ENCODE measurements at places on chromosomes 1 and 21. TPM values are rescaled to one million over a fixed set of nuclear protein-coding genes. Genes with fewer than 3 reads are reported as not detected.

DNA sequence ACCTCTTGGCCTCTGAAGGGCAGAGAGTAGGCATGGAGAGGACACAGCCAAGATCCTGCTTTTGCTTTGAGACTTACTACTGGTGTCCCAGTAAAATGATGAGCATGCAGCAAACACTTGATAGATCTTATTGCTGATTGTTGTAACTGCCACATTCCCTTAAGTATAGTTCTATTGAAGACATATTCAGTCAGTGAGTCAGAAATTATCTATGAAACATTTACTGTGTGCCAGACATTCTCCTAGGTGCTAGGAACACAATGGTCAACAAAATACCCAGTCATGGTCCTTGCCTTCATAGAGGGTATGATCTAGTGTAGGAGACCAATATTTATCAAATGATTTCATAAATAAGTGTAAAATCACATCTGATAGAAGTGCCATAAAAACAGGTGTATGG, 13.6 kb downstream of the STYXL2 start:
- DNase-seq = no peak
- peaks cover 4% of the 10 kb centered on the region for H3K36me3 ChIP-seq
- no peak overlapping the region for H3K4me3 ChIP-seq
- H3K27ac ChIP-seq = no peak overlapping the region
- no peaks in the 10 kb centered on the region for H3K27me3 ChIP-seq

SLC35F3 gene
- 10.9 TPM for total RNA-seq

- H3K27me3 ChIP-seq = no peaks in the 10 kb centered on the region
- H3K36me3 ChIP-seq = peaks cover 54% of the 10 kb centered on the region
- DNase-seq = no peak
- H3K4me1 ChIP-seq = peaks cover 70% of the 10 kb centered on the region
- H3K4me3 ChIP-seq = no peak overlapping the region
- peak overlapping the region; percentile 56 for H3K27ac ChIP-seq
These were observed 164.4 kb upstream of the EDN2 start for GRCh38 chr1:41648844-41649243.

DNA sequence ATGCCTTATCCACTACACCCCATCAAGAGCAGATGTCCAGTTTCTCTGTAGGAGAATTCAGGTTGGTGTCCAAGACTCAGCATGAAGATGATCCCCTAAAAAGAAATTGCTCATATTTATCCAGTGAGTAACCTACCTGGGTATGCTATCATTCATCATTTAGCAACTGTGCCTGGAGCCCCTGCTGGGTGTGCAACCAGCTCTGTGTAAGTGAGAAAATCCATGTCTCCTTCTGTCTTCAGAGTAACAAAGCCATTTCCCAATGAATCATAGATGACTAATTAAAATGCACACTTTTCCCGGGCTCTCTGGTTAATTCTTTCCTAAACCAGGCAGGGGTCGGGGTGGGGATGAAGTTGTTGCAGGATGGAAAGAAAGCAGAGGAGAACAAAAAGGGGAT, 35.8 kb downstream of the OLFML3 start:
- DNase-seq = no peak
- no peak overlapping the region for H3K27ac ChIP-seq
- H3K27me3 ChIP-seq = peaks cover 10% of the 10 kb centered on the region
- no peak overlapping the region for H3K4me3 ChIP-seq
- no peaks in the 10 kb centered on the region for H3K4me1 ChIP-seq
- H3K36me3 ChIP-seq = no peaks in the 10 kb centered on the region

ZNF683 gene
- total RNA-seq = not detected

GRCh38 chr1:168572633-168573032, 3.8 kb upstream of the XCL1 start:
- H3K4me3 ChIP-seq = no peak overlapping the region
- peaks cover 21% of the 10 kb centered on the region for H3K4me1 ChIP-seq
- H3K36me3 ChIP-seq = no peaks in the 10 kb centered on the region
- H3K27ac ChIP-seq = no peak overlapping the region
- no peak for DNase-seq
- peaks cover 21% of the 10 kb centered on the region for H3K27me3 ChIP-seq

HRNR gene
- total RNA-seq = not detected

GRCh38 chr1:177116941-177117340, 47.6 kb downstream of the ASTN1 start:
- no peak overlapping the region for H3K27ac ChIP-seq
- no peaks in the 10 kb centered on the region for H3K27me3 ChIP-seq
- H3K36me3 ChIP-seq = no peaks in the 10 kb centered on the region

MEAF6 gene
- total RNA-seq = 95.6 TPM

- no peak overlapping the region for H3K27ac ChIP-seq
- peaks cover 11% of the 10 kb centered on the region for H3K36me3 ChIP-seq
- DNase-seq = no peak
- peaks cover 31% of the 10 kb centered on the region for H3K4me1 ChIP-seq
- H3K27me3 ChIP-seq = no peaks in the 10 kb centered on the region
These were observed 26.6 kb downstream of the DIPK1A start for GRCh38 chr1:92934395-92935378.

ESRRG gene
- total RNA-seq = not detected

GRCh38 chr21:16775076-16775475, 737.8 kb upstream of the CXADR start:
- H3K27ac ChIP-seq = no peak overlapping the region
- no peaks in the 10 kb centered on the region for H3K36me3 ChIP-seq
- no peak for DNase-seq
- no peaks in the 10 kb centered on the region for H3K27me3 ChIP-seq
- no peak overlapping the region for H3K4me3 ChIP-seq
- no peaks in the 10 kb centered on the region for H3K4me1 ChIP-seq

DNA sequence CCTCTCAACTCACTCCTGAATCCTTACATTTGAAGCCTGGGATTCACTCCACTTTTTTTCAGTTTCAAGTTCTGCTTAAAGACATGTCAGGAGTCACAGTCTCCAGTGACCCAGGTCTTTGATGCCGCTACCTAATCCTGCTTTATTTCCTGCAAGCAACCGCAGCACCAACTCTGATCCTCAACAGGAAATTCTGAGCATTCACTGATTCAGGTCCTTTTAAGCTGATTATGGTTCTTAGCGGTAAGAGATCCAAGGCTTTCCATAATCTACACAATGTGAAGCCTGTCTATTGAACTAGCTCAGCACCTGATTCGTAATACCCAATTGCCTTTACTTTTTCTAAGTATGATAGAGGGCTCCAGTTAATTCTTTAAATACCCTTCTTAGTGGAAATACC, 43.7 kb upstream of the PIGC start:
- no peak overlapping the region for H3K27ac ChIP-seq
- DNase-seq = peak; percentile 57
- no peak overlapping the region for H3K4me3 ChIP-seq
- H3K27me3 ChIP-seq = peaks cover 40% of the 10 kb centered on the region
- no peaks in the 10 kb centered on the region for H3K36me3 ChIP-seq
- H3K4me1 ChIP-seq = peaks cover 13% of the 10 kb centered on the region

DNA sequence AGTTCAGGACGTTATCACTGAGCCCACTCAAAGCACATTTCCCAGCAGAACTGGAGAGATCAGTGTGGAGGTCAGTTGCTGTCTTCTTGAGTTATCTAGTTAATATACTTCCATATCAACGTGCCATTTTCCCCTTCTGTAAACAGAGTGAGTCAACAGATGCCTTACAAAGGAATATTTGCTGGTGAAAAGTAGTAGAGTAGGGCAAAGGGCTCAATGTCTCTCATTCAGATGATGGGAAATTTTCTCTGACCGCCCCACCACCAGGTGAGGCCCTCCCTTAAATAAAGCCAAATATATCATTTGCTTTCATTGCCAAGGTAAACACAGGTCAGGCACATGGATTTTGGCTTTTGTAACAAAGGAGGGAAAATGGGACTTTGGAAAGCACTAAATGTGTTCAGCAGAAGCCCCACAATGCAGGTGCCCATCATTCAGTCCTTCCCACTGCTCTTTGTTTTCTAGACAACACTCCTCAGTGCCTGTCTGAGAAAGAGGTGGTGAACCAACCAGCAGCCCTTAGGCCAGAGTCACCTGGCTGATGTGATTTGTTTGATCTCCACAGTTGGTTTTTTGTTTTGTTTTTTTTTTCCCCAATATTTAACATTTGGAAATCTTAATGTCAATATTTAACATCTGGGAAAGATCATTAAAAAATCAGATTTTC, 40.5 kb upstream of the SAMD13 start:
- H3K27me3 ChIP-seq = no peaks in the 10 kb centered on the region
- DNase-seq = no peak
- no peaks in the 10 kb centered on the region for H3K4me1 ChIP-seq
- no peak overlapping the region for H3K27ac ChIP-seq
- H3K4me3 ChIP-seq = no peak overlapping the region
- H3K36me3 ChIP-seq = no peaks in the 10 kb centered on the region

- H3K4me1 ChIP-seq = peaks cover 46% of the 10 kb centered on the region
- H3K27ac ChIP-seq = no peak overlapping the region
- peak; percentile 85 for DNase-seq
- no peaks in the 10 kb centered on the region for H3K27me3 ChIP-seq
- no peak overlapping the region for H3K4me3 ChIP-seq
These were observed 27.6 kb downstream of the CD244 start for GRCh38 chr1:160834945-160835565.

CYP4B1 gene
- total RNA-seq = not detected

- peak overlapping the region; percentile 92 for H3K27ac ChIP-seq
- H3K4me1 ChIP-seq = peaks cover 67% of the 10 kb centered on the region
- peaks cover 2% of the 10 kb centered on the region for H3K27me3 ChIP-seq
These were observed 74.1 kb downstream of the CD46 start for GRCh38 chr1:207825719-207826556.

EPHA10 gene
- total RNA-seq = 0.21 TPM

RBM34 gene
- total RNA-seq = 135 TPM

- H3K4me3 ChIP-seq = no peak overlapping the region
- H3K27ac ChIP-seq = no peak overlapping the region
- H3K36me3 ChIP-seq = no peaks in the 10 kb centered on the region
- no peak for DNase-seq
These were observed 7.6 kb downstream of the EDN2 start for GRCh38 chr1:41476807-41477361.

SYT14 gene
- not detected for total RNA-seq

GRCh38 chr21:46150073-46150472, 5.3 kb downstream of the FTCD start:
- DNase-seq = no peak
- no peak overlapping the region for H3K4me3 ChIP-seq
- no peak overlapping the region for H3K27ac ChIP-seq
- H3K27me3 ChIP-seq = no peaks in the 10 kb centered on the region

- H3K27me3 ChIP-seq = no peaks in the 10 kb centered on the region
- H3K27ac ChIP-seq = no peak overlapping the region
- H3K36me3 ChIP-seq = no peaks in the 10 kb centered on the region
These were observed 356.3 kb upstream of the DPYD start for GRCh38 chr1:98277118-98277517.

DNA sequence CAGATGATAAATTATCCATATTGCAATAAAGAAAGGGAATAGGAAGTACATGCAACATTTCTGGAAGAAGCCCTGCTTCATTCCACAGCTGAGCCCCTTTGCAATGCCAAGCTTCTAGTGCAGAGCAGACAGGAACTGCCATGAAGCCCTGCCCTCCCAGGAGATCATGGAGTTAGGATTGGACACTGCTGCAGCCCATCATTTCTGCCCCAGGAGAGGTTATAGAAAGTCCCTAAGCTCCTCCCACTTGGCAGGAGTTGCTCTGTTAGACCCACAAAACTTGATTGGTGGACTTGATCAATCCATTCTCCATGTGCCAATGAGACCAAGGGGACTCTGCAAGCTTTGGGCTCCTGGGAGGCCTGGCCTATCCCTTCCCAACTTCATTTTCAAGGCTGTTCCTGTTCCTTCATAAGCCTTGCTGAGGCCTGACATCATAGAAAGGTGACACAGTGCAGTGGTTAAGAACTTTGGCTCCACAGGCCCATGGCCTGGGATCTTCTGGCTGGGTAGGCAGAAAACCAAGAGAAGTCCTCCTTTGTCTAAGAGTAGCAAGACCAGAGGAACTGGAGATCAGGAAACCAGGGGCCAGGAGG, 1.3 kb upstream of the LAPTM5 start:
- H3K4me1 ChIP-seq = peaks cover 82% of the 10 kb centered on the region
- peak overlapping the region; percentile 68 for H3K27ac ChIP-seq
- DNase-seq = peak; percentile 72
- H3K27me3 ChIP-seq = no peaks in the 10 kb centered on the region
- H3K36me3 ChIP-seq = peaks cover 22% of the 10 kb centered on the region

GRCh38 chr21:33847588-33848248, 67.9 kb downstream of the ATP5PO start:
- H3K27ac ChIP-seq = no peak overlapping the region
- no peaks in the 10 kb centered on the region for H3K4me1 ChIP-seq
- H3K36me3 ChIP-seq = no peaks in the 10 kb centered on the region
- H3K27me3 ChIP-seq = no peaks in the 10 kb centered on the region

NDUFS2 gene
- 89.6 TPM for total RNA-seq

GRCh38 chr21:36350282-36350910, 30.4 kb downstream of the MORC3 start:
- no peak overlapping the region for H3K27ac ChIP-seq
- H3K4me3 ChIP-seq = no peak overlapping the region
- no peaks in the 10 kb centered on the region for H3K27me3 ChIP-seq
- no peak for DNase-seq

DNA sequence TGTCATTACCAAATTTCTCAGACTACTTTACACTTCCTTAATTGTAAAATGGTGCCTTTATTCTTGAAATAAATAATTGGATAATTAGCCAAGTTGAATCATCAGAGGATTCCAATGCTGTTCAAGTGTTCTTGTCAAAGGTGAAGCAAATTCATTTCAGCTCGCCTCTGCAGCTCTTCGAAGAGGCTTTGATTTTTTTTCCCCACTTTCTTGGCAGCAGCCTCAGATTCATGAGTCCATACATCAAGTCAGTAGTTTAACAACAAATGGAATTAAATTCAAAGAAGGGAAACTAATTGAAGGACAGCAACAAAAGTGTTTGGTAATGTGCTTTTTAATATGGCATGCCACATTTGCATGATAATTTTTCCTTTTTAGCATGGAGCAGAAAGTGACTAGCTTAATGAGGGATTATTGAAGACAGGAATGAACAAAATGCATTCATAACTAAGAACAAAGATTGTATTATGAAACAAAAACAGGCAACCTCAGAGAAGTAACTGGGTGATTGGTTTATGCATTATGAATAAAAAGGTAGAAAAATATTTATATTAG, 239.0 kb downstream of the USH2A start:
- no peak for DNase-seq
- no peak overlapping the region for H3K27ac ChIP-seq
- no peaks in the 10 kb centered on the region for H3K4me1 ChIP-seq
- no peaks in the 10 kb centered on the region for H3K27me3 ChIP-seq

- peaks cover 5% of the 10 kb centered on the region for H3K4me1 ChIP-seq
- H3K27ac ChIP-seq = no peak overlapping the region
- H3K4me3 ChIP-seq = no peak overlapping the region
- DNase-seq = no peak
These were observed 572.1 kb downstream of the DPYD start for GRCh38 chr1:97348599-97349265.

PADI6 gene
- total RNA-seq = not detected

MRAP gene
- total RNA-seq = not detected

- no peak overlapping the region for H3K27ac ChIP-seq
- H3K4me1 ChIP-seq = peaks cover 17% of the 10 kb centered on the region
- DNase-seq = no peak
These were observed 15.5 kb downstream of the LUZP1 start for GRCh38 chr1:23152966-23153684.

DNA sequence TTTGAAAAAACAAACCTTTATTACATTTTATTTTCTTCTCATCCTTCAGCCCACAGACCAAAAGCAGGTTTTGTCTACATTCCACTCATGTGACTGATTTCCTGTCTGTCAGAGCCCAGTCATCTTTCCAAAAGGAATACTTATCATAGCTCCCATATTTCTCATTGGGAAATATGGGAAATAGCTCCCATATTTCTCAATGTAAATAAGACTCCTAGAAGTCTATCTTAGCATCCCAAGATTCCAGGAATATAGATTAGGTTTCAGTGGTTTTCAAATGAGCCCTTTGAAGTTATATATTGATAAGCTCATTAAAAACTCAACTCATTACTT, 19.1 kb upstream of the NRDC start:
- H3K36me3 ChIP-seq = no peaks in the 10 kb centered on the region
- peaks cover 2% of the 10 kb centered on the region for H3K4me1 ChIP-seq
- H3K27me3 ChIP-seq = peaks cover 25% of the 10 kb centered on the region
- no peak overlapping the region for H3K4me3 ChIP-seq
- no peak overlapping the region for H3K27ac ChIP-seq

Data from activated CD4-positive, alpha-beta T cell treated with anti-CD3 and anti-CD28 coated beads, Interleukin-2, amount 10 ng/mL, durations not matched to agents 24 days and 14 days (primary cell).